ENCODE measurements at places on chromosomes 3 and 15.

DNA sequence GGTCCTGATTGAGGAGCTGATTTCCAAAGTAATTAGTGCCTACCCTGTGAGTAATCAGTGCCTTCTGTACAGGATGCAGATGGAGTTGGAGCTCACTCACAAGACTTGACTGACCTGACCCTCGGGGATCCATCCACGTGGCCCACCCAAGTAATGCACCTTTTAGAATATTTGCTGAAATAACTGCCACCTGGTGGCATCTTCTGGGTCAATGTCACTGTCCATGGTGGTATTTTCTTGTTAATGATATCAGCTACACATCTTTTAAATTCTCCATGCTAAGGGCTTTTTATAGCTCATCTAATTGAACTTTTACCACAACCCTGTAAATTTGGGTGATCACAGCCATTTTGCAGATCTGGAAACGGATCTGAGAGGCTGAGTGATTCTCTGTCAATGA lies 74.3 kb upstream of the ANKRD34C start:
- no peak for DNase-seq

GRCh38 chr3:124669470-124669869 lies 60.8 kb upstream of the UMPS start:
- no peak for DNase-seq

DNA sequence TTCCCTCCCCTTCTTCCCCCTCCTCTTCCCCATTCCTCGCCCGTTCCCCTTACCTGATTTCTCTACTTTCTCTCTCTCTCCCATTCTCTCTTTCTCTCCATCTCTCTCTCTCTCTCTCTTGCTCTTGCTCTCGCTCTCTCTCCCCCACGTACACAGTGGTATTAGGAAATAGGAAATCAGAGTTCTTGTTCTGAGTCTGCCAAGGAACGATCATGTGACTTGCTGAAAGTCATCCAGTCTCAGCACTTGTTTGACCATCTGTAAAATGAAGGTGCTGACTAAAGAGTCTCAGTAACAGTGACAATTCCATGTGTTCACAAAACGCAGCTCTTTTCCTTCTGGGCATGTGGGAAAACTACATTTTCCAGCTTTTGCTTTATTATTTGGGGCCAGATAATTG lies 445.0 kb upstream of the TGFBR2 start:
- DNase-seq, result no peak

DNA sequence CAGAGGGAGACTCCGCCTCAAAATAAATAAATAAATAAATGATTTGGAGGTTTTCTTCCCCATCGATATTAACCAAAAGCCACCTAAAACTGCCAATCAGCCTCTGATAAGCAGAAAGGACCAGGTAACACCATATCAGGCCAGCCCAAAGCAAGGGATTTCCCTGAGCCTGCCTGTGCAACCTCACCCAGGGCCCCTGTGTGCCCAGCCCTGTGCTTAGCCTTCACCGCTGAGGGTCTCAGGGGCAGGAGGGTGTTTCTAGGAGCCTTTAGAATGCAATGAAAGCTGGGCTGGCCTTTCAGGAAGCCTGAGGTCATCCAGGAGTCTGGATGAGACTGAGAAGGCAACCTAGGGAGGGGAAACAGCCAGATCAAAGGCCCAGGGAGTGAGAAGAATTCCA lies 35.4 kb downstream of the CYP11A1 start:
- no peak for DNase-seq

DNA sequence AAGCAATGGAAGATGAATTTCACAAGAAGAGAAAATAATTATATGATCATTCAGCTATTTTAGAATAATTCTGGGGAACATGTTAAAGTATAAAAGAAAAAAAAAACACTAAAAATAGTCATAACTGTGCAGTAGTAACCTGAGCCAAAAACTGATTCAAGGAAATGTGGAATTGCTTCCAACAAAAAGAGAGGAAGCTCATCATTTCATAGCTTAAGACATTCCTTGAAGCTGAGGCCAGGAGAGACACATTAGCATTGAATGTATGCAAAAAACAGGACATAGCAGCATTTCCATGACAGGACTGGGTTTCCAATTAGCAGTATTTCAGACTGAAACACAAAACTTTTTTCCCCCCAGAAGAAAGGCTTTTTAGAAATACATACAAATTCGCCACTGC lies 27.7 kb upstream of the LRRN1 start:
- DNase-seq, result no peak

DNA sequence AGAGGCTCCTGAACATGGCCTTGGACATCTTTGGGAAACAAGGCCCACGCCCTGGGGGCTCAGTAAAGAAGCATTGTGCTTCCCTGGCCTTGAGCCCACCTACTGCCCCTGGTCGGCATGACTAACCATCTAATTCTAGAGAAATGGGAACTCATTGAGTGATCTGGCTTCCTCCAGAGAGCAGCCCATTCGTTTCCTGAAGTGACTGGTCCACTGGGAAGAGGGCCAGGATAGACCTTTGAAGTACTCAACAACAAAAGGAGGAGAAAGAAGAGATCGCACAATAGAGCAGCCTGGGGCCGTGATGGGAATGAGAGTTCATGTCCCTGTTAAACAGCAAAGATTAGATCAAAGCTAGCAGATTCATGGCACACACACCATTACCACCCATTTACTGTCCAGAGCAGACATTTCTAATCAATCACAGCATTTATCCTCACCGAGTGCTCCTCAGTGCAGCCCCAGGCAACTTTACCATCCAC lies 514.4 kb upstream of the PROK2 start:
- DNase-seq, result no peak
